ENCODE measurements at places on chromosomes 2 and 18.

GRCh38 chr18:7174344-7175095 lies 56.4 kb upstream of the LRRC30 start:
- DNase-seq: peak; percentile 19

GRCh38 chr18:2994603-2995432 lies 18.1 kb downstream of the LPIN2 start:
- DNase-seq: peak; percentile 1

DNA sequence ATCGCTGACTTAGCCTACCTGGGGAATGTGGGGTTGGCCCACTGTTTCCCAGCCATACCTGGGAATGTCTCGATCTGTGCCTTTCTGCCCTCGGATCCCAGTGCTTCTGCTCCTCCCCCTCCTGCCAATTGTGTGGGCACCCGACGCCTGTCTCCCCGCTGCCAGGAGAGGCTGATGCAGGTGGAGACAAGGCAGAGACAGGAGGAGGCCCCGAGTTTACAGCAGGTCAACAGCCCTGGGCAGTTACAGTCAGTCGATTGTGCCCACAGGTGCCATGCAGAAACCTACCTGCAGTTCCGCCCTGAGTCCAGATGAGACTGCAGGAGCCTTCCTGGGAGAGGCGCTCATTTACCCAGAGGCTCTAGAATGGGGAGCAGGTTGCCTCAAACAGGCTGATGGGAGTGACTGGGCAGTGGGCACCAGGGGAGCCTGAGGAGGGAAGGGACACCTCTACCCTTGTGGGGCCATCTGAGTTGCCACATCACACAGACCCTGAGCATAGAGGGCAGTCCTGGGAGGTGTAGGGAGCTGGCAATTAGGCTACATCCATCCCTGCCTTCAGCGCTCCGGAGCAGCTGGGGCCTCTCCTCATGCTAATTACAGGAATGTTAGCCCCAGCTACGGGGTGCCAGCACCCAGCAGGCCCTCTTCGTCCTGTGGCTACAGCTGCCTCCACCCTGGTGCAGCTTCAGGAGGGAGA lies 300.1 kb downstream of the NDUFA10 start:
- DNase-seq: no peak

GRCh38 chr18:8260827-8261226 lies 348.4 kb upstream of the RAB12 start:
- no peak for DNase-seq

- no peak for DNase-seq
These were observed 439.8 kb upstream of the LYPD1 start for GRCh38 chr2:133109772-133110171.

- no peak for DNase-seq
These were observed 42.0 kb downstream of the ZEB2 start for GRCh38 chr2:144477957-144478311.

- DNase-seq: no peak
These were observed 204.5 kb upstream of the LRATD1 start for GRCh38 chr2:14428056-14428455.

DNA sequence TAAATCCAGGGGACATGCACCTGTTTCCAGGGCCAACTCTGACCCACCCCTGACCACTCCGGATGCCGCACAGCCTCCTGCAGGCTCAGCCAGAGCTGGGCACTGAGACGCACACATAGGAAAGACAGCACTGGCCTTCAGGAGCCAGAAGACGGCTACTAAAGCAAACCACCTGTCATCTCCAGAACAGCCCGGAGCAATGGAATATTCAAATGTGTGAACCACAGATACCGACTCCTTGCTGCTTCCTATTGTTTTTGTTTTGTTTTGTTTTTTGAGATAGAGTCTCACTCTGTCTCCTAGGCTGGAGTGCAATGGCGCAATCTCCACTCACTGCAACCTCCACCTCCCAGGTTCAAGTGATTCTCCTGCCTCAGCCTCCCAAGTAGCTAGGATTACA lies 94.0 kb downstream of the LAMA1 start:
- no peak for DNase-seq

DNA sequence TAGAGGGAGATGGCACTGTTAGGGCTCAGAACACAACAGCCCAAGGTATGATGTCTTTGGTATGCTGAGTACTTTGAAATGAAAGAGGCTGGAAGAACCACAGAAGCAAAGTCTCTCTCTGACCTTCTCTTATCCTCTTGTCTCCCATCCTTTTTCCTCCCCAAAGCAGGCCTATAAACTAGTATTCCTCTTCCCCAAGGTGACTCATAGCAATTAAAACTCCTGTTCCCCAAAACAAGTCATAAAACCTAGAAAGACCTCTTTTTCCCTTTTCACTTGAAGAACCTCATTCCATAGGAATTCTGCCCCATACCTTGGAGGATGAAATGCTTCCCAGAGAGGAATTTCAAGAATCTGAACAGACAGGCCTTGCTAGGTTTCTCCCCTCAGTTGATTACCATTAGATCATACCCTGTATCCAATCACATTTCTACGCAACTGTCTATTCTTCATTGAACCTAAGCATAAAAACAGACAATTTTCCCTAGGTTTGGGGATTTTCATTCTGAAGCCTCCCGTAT lies 25.7 kb downstream of the MDH1 start:
- DNase-seq: no peak

DNA sequence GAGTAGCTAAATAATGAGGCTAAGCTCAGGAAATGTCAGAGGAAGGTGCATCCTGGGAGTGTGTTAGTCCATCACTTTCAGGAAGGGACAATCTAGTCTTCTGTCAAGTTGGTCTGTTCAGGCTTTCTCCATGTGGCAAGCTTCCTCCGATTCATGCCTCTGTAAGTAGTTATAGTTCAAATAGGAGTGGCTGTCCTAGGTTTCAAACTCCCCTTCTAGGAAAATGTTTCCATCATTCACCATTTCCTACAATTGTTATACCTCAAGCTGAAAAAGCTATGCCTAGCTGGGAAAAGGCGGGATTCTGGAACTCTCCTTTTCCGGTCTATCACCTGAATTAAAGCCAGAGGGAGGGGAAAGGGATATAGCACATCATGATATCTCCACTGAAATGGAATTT lies 287.7 kb upstream of the ZSWIM2 start:
- DNase-seq: no peak

DNA sequence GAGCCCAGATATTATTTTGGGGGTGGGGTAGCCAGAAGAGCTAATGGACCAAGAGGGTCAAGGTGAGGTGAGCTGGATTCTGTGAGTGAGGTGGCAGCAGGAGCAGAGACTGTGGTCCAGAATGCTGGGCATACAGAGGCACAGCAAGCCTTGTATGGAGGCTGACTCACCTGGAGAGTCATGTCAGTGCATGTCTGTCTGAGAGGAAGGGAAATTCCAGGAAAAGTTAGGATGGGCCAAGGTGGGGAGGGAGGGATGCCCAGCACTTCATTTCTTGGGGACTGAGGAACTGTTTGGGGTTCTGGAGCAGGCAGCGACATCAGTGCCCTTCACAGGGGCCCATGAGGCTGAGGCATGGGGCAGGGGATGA lies 21.1 kb downstream of the PER2 start:
- no peak for DNase-seq

DNA sequence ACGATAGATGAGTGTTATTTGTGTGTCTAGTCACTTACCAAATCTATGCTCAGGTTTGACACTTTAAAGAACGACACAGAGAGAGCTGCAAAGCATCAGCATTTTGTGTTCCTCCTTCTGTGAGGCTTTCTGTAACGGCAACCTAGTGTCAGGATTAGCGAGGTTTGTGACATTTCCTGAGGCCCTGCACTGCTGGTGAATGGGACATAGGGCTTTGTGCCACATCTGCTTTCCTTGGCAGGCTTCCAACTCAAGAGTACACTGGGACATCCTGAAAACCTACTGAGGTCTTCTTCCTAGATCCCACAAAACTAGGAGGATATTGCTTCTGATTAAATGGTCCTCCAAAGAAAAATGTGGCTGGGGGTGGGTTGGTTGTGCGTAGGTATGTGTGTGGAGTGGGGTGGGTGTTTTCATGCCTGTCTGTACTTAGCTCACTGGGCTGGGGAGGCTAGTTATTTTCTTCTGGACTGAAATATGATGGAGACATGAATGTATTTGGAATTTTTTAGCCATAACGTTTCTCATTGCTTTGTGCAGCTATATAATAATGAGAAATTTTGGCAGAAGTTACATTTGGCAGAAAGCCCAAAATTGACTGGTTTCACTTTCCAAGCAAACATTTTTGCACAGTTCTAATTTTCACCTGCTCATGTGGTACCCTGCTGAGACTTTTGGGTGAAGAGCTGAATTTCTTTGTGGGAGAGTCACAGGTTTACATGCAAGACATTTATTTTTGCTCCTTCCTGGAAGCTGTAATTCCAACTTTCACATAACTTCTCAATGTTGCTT lies 308.4 kb downstream of the XIRP2 start:
- DNase-seq: peak; percentile 23

- DNase-seq: no peak
These were observed 217.2 kb downstream of the NR4A2 start for GRCh38 chr2:156115338-156115737.

DNA sequence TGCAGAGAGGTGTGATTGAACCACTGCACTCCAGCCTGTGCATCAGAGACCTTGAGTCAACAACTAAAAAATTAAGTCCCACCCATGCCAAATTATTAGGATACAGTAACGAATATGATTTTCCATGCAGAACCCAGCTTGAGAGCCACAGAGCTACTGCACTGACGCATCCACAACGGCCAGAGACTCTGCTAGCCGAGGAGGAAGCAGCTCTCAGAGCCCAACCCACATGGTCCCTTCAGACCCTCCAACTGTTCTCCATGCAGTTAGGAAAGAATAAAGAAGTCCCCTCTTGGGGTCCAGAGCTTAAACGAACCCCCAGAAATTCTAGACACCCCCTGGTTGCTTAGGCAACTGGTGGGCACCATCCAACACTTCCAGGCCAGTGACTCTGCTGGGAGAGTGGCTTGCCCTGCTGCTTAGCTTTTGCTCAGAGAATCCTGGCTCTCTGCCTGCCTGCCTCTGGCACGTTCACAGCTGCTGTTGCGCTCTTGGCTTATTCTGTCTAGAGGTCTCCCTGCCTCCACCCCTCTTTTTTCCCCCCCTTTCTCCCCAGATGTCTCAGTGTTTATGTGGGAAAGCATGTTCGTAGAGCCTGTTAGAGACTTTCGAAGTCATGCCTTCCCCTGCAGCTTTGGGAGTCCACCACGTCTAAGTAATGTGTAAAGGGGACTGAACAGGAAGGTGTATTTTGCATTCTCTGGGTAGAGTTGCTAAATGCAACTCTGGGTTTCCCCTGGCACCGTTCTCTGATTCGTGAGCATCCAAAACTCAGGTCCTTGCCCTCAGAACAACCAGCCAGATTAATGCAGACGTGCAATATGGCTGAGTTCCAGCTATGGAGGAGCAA lies 26.0 kb upstream of the SP3 start:
- peak; percentile 35 for DNase-seq

DNA sequence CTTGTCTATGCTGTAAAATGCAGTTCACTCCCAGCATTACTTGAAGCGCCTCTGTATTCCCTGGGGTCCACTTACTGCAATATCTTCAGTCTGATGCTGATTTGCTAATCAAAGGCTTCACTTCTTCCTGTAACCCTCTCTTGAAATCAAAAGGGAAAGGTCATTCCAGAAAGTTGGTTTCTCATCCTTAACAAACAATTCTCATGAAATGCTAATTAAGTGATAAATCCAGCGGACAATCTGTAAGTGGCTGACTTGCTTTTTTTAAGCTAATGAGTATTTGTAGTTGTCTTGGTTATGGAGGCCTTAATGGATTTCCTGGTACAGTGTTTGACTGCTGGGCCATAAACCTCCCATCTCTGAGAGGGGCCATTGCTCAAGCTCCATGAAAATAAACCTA lies 499.6 kb upstream of the HS6ST1 start:
- no peak for DNase-seq

DNA sequence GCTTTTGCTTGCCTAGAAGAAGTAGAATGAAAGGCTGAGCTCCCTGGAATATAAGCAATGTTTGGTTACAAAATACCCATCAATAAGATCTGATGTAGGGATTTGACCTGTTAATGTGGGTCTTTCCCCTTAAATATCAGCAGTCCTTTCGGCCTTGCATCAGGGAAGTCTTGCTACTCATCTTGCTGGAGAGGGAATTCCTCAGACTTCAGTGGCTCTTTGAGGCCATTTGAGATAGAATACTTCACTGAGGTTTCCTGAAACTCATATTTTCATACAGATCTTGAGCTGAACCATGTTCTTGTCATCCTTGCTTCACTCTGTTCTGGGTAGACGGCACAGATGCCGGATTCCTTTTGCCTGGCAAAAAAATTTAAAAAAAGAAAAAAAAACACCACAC lies 3.9 kb downstream of the TWIST2 start:
- no peak for DNase-seq

GRCh38 chr18:8300751-8301410 lies 308.4 kb upstream of the RAB12 start:
- no peak for DNase-seq

GRCh38 chr2:44100351-44100750 lies 68.3 kb upstream of the PPM1B start:
- no peak for DNase-seq

DNA sequence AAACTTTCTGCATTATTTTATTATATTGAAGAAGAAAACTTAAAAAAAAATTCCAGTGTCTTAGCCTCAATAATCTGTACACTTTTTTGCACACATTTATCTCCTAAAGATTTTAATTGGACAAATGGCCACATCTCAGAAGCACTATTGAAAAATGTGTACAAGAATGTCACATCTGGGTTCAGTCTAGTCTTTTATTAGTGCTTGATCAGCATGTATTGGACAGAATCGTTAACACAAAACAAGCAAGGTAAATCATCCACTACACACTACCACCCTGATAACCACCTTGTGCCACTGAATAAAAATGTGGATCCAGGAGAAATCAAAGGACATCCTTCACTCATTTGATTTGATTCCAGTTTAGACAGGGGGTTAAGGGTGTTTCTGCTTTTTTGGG lies 554.8 kb downstream of the ARHGAP15 start:
- DNase-seq: no peak
